ENCODE measurements at places on chromosomes 11 and 22.
A peak's percentile ranks its signal among the peaks of the same experiment; 100 is the strongest.

GRCh38 chr22:44215287-44215686, 34.6 kb downstream of the PARVG start:
- DNase-seq = no peak

- DNase-seq = no peak
These were observed 48.3 kb downstream of the RRAS2 start for GRCh38 chr11:14310679-14311078.

- DNase-seq = peak; percentile 4
These were observed 711 bp downstream of the FDX1 start for GRCh38 chr11:110430267-110431050.

DNA sequence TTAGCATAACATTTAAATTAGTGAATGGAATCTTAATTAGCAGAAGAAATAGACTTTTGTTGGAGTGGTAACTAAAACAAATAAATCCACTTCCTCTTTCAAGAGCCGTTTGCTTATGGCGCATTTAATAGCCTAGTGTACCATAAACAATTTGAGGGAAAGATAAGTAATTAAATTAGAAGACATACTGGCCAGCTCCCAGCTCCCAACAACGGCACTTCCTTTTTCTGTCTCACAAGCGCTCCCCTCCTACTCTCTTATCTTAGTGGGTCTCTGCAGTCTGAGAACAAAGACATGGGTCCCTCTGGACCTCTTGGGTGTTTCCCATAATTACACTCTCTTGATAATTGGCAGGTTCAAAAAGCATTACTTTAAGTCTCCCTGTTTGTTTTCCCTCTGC, 146.0 kb downstream of the OPCML start:
- DNase-seq = no peak
